ENCODE measurements at places on chromosomes 3 and 15.

GRCh38 chr3:123123716-123124616, 57.1 kb downstream of the PDIA5 start:
- DNase-seq = no peak

DNA sequence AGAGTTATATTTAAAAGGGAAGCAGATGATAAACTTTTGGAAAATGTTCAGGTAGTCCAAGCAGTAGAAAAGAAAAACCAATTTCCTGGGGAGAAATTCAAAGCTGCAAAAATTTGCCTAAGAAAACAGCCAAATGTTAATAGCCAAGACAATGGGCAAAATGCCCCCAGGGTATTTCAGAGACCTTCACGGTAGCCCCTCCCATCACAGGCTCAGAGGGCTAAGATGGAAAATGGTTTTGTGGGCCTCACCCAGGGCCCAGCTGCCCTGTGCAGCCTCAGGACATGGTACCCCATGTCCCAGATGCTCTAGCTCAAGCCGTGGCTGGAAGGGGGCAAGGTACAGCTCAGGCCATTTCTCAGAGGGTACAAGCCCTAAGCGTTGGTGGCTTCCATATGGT, 391.0 kb downstream of the ZIC4 start:
- no peak for DNase-seq

GRCh38 chr3:158801201-158801600, 653 bp upstream of the MFSD1 start:
- DNase-seq = no peak

DNA sequence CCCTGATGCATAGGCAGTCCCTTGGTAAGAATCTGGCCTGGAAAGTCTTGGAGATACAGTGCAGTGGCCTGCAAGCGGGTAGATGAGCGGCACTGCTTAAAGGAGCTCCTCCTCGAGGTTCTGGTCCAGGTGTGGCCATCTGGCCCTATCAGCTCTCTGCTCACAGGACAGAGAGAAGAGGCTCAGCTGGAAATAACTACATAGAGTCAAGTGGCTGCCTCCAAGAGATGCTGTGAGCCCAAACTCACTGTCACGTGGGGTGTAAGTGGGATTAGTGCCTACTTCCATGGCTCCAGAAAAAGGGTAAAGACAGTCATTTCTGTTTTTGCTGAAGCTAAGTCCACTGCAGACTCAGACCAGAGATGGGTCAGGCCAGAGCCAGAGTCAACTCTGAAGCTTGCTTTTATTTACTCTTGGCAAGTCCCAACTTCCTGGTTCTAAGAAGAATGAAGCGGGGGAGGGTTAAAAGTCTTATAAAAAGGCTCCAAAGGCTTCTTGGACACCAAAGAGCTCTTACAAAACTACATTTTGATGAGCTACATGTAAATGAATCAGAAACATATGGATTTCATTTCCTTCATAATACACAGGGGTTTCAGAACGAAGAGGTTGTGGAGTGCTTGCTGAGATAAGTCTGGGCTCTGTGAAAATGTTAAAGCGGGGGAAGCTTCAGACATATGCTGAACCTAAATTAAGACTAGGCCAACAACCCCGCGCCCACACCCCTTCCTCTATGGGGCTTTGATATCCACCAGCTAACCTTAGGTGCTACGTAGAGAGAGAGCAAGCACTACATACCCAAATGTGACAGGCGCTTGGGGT, 77.1 kb downstream of the PDZRN3 start:
- DNase-seq = no peak

DNA sequence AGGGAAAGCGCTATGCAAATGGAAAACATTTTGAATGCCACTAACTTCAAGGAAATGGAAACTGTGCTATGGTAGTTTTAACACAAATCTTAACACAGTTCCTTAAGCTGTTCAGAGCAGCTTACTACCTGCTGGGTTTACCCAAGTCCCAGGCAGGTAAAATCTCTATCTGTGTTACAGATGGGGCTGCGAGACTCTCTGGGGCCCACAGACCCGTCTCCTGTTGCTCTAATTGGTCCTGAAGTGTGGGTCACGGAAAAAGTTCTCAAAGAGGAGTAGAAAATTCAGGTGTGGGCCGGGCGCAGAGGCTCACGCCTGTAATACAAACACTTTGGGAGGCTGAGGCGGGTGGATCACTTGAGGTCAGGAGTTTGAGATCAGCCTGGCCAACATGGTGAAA, 16.9 kb upstream of the ZFYVE19 start:
- no peak for DNase-seq
